Spinal cord (tissue), 10 donors: ENCODE measurements at places on chromosomes 2 and 18. TPM values are rescaled to one million over a fixed set of nuclear protein-coding genes. Genes with fewer than 3 reads are reported as not detected.

- H3K36me3 ChIP-seq = no peaks in the 10 kb centered on the region
- no peaks in the 10 kb centered on the region for H3K27me3 ChIP-seq
- H3K4me3 ChIP-seq = no peak overlapping the region
- H3K4me1 ChIP-seq = no peaks in the 10 kb centered on the region
- DNase-seq = no peak
Observed at GRCh38 chr2:142734231-142734630, 143.2 kb upstream of the KYNU start.

DNA sequence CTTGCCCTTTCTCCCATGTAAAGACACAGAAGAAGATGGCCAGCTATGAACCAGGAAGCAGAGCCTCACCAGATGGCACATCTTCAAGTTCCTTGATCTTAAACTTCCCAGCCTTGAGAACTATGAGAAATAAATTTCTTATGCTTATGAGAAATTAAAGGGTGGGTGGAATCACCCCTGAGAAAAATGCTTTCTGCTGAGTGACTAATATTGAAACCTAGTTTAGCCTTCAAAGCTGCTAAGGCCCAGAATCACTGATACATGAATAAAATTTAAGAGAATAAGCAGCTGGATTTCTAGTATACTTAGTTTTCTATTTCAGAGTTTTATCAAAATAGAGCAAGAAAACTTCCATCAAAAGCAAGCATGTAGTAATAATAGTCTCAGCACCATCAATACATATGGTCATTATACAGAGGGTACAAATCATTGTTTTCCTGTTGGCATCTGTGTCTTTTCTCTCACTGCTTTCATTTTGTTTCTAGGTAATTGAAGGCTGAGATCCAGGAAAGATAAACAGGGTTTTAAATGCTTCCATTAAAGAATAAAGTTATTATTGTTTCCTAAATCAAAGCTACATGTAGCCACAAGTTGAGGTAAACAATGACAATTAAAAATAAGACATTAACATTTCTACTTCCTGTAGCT, 53.3 kb upstream of the COL5A2 start:
- H3K4me1 ChIP-seq = no peaks in the 10 kb centered on the region
- no peak overlapping the region for H3K27ac ChIP-seq

DNA sequence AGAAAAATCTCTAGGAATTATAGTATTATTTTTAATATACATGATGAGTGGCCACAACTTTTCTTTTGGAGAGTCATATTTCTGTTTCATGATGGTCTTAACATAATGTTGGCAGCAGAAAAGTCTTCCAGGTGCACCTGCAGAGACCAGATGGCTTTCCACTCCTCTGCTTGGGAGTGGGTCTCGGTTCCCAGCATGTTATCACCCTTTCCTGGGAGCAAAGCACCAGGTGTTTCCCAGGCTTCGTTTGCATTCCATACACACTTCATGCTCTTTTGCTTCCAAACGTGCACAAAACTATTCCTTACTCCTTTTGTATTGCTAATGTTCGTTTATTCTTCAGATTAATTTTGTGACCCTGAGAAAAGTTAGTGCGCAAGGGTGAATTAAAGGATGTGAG, 305.2 kb downstream of the CDH2 start:
- no peak overlapping the region for H3K27ac ChIP-seq
- DNase-seq = no peak
- H3K36me3 ChIP-seq = no peaks in the 10 kb centered on the region
- no peaks in the 10 kb centered on the region for H3K4me1 ChIP-seq
- no peaks in the 10 kb centered on the region for H3K27me3 ChIP-seq

DNA sequence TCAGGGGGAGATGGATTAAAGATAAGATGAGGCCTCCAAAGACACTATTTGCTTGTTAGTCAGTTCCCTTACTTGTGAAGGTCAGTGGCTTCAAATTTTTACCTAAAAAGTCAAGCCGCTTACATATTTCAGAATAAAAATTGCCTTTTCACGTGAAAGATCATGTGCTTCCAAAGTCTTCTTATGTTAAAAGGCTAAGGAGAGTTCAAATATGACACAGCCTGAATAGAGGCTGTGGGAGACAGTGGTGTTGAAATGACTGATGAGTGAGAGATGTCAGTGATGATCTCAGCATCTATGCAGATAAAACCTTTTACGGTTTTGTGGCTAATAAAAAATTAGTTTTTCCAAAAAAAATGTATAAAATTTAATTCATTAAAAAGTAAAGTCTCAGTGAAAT, 40.5 kb downstream of the UPP2 start:
- DNase-seq = no peak
- no peaks in the 10 kb centered on the region for H3K27me3 ChIP-seq
- no peaks in the 10 kb centered on the region for H3K36me3 ChIP-seq
- H3K4me3 ChIP-seq = no peak overlapping the region

GRCh38 chr2:197973772-197974171, 169.4 kb downstream of the PLCL1 start:
- DNase-seq = no peak
- no peaks in the 10 kb centered on the region for H3K36me3 ChIP-seq
- H3K27me3 ChIP-seq = no peaks in the 10 kb centered on the region
- H3K4me3 ChIP-seq = no peak overlapping the region
- no peak overlapping the region for H3K27ac ChIP-seq

DNA sequence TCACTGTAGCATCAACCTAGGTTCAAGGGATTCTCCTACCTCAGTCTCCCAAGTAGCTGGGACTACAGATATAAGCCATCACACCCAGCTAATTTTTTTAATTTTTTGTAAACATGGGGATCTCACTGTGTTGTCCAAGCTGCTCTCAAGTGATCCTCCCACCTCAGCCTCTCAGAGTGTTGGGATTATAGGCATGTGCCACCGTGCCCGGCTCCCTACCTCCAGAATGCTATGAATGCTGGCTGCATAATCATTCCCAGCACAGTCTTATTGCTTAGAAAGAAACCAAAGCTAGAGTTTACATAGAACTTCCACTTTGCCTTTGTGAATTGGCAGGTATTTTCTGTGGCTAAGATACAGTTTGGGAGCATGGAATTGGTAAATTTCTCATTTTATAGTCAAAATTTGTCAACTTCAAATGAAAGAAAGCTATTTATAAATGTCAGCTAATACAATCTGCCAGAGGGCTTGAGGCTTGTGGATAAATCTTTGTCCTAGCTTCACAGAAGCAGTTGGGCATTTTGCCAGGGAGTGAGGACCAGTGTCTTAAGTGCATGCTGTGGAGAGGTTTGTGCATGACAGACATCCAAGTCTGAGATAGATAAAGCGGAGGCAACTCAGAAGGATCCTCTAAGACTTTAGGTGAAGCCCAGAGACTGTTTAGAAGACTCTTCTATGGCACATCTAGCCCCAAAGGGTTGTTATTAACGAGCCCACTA, 175.4 kb downstream of the ANTXR1 start:
- no peak overlapping the region for H3K27ac ChIP-seq
- DNase-seq = peak; percentile 46
- H3K4me3 ChIP-seq = no peak overlapping the region

- peaks cover 5% of the 10 kb centered on the region for H3K4me1 ChIP-seq
- no peak within 1 kb of the TSS for H3K27ac ChIP-seq
- H3K4me3 ChIP-seq = peak within 1 kb of the TSS; percentile 62
- peaks cover 19% of the 10 kb centered on the region for H3K27me3 ChIP-seq
Observed at GRCh38 chr2:210224941-210225672, at the start of gene ACADL. Gene ACADL (minus strand): TSS chr2:210225447. CDS start chr2:210225263, 184 bp downstream.

DNA sequence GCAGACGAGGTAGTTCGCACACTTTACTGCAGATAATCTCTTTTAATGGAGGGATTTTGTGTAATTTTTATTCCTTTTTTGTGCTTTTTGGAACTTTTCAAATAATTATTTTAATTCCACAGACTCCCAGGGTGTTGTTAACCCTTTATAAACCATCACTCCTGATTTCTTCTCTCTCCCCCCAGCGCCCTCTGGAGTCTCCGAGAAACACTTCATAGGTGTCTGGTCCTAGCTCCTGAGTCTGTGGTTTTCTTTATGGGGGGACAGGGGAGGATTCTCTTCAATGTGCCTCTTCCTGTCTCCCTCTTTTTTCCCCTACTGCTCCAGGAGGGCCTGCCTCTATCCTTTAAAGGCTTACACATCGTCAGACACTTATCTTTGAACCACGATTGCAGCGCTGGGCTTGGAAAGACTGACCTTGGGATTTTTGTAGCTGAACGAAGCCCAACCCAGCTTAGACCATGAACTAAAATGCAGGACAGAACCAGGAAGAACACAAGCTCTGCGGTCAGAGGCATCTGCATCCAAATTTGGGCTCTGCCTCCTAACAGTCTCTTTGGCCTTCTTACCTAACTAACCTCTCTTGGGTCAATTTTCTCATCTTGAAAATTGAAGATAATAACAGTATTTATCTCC, 7.1 kb upstream of the PKDCC start:
- DNase-seq = no peak
- H3K27me3 ChIP-seq = peaks cover 3% of the 10 kb centered on the region
- peaks cover 5% of the 10 kb centered on the region for H3K4me1 ChIP-seq
- H3K27ac ChIP-seq = no peak overlapping the region
- no peak overlapping the region for H3K4me3 ChIP-seq

DNA sequence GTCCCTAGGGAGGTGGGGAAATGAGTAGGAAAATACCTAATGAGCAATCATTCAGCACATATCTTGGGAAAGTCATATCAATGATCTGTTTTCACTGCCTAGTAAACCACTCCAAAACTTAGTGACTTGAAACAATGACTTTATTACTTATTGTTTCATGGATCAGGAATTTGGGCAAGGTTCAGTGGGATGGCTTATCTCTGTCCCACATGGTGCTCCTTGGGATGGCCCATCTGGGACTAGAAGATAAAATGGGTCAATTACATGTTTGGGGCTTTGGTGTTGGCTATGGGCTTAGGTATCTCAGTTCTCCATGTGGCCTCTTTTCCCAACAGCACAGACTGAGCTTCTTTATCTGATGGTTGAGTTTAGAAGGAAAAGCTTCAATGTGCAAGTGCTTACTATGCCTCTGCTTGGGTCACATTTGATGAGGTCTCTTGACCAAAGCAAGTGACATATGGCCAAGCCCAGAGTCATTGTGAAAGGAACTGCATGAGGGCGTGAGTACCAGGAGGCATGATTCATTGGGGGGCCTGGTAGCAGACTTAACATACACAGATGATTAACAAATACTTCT, 218.1 kb upstream of the TNP1 start:
- H3K27ac ChIP-seq = no peak overlapping the region
- H3K4me1 ChIP-seq = peaks cover 11% of the 10 kb centered on the region
- no peak overlapping the region for H3K4me3 ChIP-seq

DNA sequence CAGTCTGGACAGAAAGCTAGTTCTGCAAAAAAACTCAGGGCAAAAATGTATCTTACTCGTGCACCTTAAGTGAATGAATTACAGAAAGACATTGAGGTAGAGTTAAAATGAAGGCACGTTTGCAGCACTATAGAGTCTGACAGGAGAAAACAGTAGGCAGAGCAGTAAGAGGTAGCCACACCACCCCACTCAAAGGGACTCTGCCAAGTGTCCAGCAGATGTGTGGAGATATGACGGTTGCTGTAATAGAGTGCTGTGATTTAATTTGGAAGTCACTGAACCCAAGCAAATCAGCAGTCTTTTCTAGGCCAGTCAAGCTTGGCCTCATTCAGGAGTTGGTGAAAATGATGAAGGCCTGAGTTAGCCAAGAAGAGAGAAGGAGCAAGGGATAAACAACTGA, 464.4 kb downstream of the PTPRM start:
- no peak overlapping the region for H3K27ac ChIP-seq
- peak; percentile 26 for DNase-seq
- H3K4me3 ChIP-seq = no peak overlapping the region
- H3K4me1 ChIP-seq = no peaks in the 10 kb centered on the region

DNA sequence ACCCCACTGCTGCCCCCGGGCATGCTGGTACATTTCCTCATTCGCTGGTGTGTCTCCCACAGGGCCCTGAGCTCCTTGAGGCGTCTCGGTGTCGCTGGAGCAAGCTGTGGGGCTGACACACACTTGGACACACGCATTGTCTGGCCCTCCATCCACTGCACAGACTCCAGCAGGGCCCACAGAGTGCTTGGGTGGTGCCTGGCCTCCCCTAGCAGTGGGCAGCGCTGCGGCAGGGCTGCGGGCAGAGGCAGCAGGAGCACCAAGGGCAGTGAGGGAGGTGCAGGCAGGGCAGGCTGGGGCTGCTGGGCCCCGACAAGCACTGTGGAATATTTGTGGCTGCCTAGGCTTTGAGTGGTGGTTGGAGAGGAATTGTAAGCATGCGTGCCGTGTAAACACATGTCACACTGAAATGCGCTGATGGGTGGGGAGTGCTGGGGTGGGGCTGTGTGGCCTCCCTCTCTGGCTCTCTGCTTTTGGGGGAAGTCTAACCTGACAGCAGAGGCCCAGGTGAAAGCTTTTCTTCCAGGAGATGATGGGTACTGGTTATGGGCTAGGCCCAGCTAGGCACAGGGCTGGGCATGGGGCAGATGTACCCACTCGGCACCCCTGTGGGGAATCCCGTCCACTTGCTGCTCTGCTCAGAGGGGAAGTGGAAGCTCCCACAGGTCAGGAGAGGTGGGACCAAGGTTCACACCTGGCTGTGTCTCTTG, 55.5 kb upstream of the HS6ST1 start:
- no peak for DNase-seq
- no peak overlapping the region for H3K27ac ChIP-seq
- no peak overlapping the region for H3K4me3 ChIP-seq
- H3K4me1 ChIP-seq = peaks cover 84% of the 10 kb centered on the region

GRCh38 chr18:22961156-22961555, 28.0 kb downstream of the RBBP8 start:
- H3K36me3 ChIP-seq = no peaks in the 10 kb centered on the region
- H3K27me3 ChIP-seq = no peaks in the 10 kb centered on the region
- no peak overlapping the region for H3K4me3 ChIP-seq
- H3K4me1 ChIP-seq = no peaks in the 10 kb centered on the region

IL36B gene
- total RNA-seq = not detected

SGPP2 gene
- total RNA-seq = 8.9 TPM

GPR55 gene
- total RNA-seq = not detected

ALKAL2 gene
- total RNA-seq = 3.4 TPM

CRYGC gene
- not detected for total RNA-seq
